ENCODE measurements at places on chromosomes 11 and 22.

GRCh38 chr22:28983190-28983589 is 78.4 kb downstream of the C22orf31 start:
- no peak for DNase-seq

GRCh38 chr22:48637231-48637630 is 1190.4 kb downstream of the BRD1 start:
- DNase-seq, result no peak

- DNase-seq, result peak; percentile 96
Observed at GRCh38 chr11:130068986-130069658, 572 bp upstream of the APLP2 start.

GRCh38 chr11:75859614-75860013 is 44.6 kb downstream of the UVRAG start:
- no peak for DNase-seq

- no peak for DNase-seq
Observed at GRCh38 chr11:125253289-125253688, 88.7 kb downstream of the PKNOX2 start.

DNA sequence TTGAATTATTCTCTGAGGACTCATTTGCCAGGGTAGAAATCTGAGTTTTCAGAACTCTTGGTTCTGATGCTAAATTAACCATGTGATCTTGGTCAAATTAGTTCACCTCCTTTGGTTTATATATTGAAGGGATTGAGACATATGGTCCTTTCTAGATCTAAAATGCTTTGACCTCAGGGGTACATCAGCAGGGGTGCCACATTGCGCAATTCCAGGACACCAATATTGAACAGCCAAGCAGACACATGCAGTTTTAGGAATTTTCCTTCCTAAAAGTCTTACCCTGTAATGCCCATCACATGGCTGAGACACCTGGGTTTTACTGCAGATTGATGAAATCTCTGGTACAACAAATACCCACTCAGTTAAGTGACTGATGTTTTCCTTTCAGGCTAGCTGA is 254.4 kb upstream of the NCAM1 start:
- DNase-seq, result no peak

GRCh38 chr11:79493555-79494171 is 52.8 kb upstream of the TENM4 start:
- peak; percentile 55 for DNase-seq

DNA sequence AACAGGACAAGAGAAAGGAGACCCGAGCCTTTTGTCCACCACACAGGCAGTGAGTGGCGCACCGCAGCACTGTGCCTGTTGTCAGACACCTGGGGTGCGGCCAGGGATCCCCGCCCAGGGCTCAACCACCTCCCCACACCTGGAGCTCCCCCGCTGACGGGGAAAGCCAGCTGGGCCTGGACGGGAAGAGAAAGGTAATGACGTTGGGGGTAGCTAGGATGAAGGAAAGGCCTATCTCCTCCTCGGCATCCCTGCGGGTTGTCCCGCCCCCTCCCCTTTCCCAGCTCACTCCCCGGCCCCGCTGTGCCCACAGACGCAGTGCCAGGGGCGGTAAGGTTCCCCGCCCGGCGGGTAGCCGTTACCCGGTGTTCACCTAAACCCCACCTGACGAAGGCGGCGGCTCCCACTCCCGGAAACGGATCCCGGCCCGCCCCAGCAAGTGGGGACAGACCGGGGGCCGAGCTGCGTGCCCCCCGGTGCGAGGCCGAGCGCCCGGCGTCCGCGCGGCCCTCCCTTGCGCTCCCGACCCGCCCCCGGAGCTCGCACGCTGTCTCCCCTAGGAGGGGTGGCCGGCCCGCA is 495 bp downstream of the HYOU1 start:
- peak; percentile 8 for DNase-seq

- no peak for DNase-seq
Observed at GRCh38 chr11:16960250-16960649, 54.0 kb downstream of the PLEKHA7 start.

DNA sequence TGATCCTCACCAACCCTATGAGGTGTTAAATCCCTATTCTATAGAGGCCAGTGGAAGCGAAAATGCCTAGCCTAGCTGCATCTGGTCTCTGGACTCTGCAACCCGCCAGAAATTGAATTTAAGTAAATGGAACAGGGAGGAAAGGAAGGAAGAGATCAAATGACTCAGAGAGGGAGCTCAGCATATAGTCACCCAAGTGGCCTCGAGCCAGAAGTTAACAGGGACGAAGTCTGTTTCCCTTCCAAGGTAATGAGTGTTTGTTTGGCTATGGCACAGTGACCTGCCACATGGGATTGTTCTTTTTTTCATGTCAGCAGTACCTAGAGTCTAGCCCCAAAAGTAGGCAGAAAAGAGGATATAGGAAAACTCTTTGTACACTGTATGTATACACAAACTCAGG is 66.3 kb downstream of the PAK1 start:
- DNase-seq, result no peak

DNA sequence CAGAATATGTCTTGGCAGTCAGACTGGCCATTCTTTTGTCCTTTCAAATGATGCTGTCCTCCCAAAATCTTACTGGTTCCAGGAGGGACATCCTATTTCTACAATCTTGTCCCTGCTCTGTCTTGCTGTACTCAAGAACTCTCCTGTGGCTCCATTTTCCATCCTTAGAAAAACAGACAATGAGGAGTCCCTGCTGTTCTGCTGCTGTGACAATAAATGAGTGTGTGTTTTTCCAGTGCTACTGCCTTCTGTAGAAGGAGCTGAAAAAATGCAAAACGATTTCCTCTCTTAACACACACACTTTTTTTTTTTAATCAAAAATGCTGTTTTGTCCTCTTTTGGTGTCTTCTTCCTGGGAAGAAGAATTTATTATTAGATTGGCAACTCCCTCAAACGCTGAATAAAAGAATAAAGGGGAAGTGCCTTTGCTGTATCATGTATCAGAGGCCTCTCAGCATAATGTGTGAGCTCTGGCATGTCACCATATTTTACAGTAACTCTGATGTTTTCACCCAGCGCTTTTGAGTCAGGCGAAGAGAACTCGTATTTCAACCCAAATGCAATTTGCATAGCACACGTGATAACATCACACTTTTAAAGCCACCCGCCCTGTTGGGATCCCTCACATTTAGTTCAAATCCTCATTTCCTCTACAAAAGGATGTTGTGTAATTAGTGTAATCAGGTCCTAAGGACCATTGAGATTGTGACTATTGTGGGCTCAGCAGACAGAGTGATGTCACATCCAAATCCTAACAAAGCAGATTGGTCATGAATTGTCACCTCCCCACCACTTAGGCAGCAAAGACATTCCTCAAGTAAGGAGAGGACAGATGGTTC is 496.0 kb upstream of the LARGE1 start:
- DNase-seq, result no peak

GRCh38 chr11:112017538-112017937 is 7.7 kb upstream of the DLAT start:
- no peak for DNase-seq

GRCh38 chr11:57744357-57744756 is 3.1 kb downstream of the SELENOH start:
- no peak for DNase-seq

- no peak for DNase-seq
Observed at GRCh38 chr11:12251666-12252560, 125.5 kb upstream of the PARVA start.

DNA sequence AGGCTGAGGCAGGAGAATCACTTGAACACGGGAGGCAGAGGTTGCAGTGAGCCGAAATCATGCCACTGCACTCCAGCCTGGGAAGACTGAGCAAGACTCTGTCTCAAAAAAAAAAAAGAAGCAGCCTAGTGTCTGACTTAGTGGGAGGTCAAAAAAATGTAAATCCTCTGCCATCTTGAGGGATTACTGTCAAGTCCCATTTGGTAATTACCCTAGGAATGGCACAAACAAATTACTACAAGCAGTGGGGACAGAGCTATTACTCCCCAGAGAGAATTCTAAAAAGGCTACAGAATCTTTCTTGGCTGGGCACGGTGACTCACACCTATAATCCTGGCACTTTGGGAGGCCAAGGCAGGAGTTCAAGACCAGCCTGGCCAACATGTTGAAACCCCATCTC is 3.8 kb downstream of the SERPING1 start:
- DNase-seq, result no peak

DNA sequence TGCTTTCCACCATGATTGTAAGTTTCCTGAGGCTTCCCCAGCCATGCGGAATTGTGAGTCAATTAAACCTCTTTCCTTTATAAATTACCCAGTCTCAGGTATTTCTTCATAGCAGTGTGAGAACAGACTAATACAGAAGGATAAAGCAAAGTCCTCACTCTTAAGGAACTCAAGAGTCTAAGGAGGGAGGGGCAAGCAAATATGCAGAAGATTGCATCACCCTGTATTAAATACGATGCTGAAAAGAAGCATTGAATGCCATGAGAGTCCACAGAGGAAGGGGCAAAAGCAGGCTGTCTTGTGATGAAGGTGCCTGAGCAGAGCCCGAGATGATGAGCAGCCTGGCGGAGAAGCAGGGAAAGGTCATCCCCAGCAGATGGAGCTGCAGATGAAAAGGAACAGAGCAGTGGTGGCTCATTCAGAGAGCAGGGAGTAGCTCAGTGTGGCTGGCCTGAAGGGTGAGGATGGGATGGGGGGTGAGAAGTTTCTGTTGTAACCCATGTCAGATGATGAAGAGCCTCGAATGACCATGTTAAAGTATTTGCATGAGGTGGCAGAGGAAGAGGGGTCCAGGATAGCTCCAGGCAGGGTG is 6.3 kb upstream of the IZUMO1R start:
- peak; percentile 2 for DNase-seq

- DNase-seq, result no peak
Observed at GRCh38 chr11:121965330-121965729, 150.7 kb downstream of the BLID start.

- peak; percentile 22 for DNase-seq
Observed at GRCh38 chr22:41620589-41621098, at the start of gene DESI1. Gene DESI1 (minus strand): TSS chr22:41621043. CDS start chr22:41620839, 204 bp downstream.

DNA sequence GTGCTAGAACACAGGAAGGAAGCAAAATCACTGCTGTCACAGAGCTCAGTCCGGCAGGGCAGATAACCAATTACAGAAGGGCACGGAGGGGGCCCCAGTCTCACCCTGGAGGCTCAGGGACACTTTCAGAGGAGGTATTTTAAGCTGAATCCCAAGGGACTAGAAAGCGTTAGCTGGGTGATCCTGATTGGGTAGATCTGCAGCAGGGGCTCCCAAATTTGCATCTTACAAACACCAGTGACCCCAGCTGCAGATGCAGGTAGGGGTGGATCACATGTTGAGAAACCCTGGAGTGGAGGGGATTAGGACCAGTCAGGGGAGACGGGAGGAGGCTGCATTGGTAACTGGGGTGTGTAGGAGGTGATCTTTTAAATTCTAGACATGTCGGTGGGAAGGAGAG is 91.4 kb downstream of the CSNK2A3 start:
- no peak for DNase-seq

GRCh38 chr11:95897731-95898130 is 26.2 kb downstream of the MTMR2 start:
- no peak for DNase-seq

- DNase-seq, result no peak
Observed at GRCh38 chr11:130666781-130667251, 218.4 kb downstream of the ADAMTS15 start.

DNA sequence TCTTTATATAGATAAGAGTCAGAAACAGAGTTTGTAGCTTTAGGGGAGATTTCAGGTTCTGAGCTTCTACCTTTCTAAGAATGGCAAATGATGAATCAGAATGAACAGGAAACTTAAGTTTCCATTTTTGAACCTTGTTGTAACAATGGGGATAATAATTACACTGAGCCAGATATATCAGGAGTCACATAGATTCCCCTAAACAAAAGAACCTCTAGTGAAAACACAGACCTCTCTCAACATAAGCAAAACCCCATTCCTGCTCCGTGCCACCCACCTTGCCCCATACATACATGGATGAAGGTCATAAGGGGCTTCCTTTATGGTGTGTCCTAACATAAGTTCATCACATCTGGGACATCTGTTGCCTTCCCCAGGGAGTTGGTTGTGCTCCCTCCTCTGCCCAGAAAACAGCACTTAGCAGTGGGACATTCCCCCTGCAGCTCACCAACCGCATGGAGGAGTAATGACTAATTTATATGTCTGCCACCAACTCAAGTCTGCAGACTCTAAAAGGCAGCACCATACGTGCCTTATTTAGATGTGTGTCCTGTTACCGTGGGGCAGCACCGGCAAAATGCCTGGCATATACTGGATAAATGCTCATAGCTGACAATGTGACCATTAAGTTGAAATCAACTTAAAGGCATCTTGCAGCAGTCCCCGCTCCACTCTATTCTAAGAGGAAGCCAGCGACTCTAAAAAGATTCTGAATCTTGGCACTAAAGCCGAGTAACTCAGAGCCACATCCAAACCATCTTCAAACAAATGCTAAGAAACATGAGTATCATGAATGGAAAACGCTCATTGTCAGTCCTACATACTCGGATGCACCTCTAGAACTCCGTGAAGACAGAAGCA is 8.0 kb downstream of the JAML start:
- no peak for DNase-seq

DNA sequence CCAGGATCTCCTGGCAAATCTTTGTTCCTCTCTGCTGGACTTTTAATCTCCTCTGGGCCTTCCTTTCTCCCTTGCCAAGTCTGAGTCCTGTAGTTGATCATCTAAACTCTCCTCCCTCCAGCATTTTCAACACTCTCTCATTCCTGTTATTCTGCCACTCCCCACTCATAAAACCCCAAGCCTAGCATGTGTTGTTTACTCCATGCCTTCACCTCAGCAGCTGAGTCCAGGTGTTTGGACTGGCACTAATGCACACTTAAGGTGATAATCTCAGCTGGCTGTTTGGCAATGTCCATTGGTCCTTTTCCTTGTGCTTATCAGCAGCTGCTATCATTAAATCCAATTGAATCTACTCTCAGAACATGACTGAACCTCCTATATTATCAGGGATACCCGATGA is 876.8 kb upstream of the TENM4 start:
- no peak for DNase-seq

DNA sequence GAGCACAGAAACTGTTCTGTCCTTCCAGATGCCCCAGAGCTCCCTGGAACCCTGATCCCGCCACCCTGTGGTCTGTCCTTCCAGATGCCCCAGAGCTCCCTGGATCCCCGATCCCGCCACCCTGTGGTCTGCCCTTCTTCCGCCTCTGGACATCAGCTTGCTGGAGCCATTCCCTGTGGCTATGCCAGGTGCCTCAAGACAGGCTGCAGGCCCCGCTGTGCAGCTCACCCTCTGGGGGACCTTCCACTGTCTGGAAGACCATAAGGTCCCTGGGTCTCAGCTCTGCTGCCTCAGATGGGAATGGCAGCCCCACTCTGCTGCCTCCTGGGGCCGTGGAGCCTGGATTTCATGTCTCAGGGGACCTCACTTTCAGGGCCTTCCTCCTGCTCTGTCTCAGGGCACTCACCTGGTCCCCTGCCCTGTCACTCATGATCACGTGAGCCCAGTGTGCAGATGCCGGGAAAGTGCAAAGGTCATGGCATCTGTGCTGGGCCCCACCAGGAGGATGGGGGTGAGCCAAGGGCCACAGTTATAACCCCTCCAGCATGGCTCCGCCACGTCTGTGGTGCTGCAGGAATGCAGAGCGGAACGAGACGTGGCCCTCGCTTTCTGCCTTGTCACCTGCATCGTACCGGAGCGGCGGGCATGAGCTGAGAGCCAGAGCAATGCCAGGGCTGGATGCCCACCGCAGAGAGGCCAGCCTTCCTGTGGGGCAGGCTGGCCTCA is 1520.7 kb downstream of the BRD1 start:
- DNase-seq, result no peak

GRCh38 chr11:124740277-124740882 is 638 bp downstream of the NRGN start:
- DNase-seq, result no peak

GRCh38 chr11:11167806-11168205 is 185.2 kb downstream of the CSNK2A3 start:
- DNase-seq, result no peak
